Fibroblast of skin of left biceps (primary cell): ENCODE measurements at places on chromosomes 1 and 21.

DNA sequence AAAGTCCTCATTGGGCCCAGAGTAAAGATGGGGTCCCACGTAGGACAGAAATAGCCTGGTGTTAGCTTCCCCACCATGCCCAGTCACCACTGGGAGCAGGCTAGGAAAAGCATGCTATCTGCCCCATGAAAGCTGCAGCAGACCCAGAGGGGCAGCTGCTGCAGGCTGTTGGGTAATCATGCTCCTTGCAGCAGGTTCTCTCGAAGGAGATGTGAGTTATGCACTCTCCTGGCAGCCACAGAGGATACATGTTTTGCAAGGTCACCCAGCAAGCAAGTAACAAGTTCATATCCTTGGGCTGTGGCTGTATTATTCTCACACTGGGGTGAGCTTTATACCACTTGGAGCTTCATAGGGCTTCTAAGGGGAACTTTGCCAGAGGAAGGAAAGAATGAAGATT lies 9.1 kb upstream of the HEYL start:
- no peak for DNase-seq

DNA sequence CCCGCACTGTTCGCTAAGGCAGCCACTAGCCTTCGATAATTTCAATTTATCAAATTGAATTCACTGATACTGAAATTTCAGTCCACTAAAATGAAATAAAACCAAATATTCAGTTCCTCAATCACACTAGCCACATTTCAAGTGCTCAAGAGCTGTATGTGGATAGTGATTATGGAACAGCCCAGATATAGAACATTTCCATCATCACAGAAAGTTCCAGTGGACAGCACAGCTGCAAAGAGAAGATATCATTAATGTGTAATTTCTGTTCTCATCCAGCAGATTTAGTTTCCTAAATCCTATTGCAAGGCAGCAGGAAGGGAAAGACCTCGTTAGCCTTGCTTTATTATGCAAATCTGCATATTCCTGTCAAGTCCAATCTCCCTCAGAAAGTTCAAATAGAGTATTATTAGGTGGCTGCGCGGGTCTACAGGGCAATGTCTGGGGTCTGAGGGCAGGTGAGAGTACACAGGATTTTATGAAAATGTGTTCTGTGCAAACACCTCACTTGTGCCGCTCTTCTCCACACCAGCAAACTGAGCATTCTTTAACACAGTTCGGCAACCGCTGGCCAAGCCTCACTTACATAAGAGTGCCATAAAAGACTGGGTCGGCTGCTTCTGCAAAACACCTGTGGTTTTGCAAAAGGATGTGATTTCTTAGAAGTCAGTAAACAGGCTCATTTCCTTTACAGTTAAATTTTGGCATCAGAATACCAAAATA lies 22.4 kb downstream of the CAPZB start:
- DNase-seq = no peak

- DNase-seq = no peak
Measured at GRCh38 chr21:36733857-36734256, 34.9 kb downstream of the SIM2 start.

DNA sequence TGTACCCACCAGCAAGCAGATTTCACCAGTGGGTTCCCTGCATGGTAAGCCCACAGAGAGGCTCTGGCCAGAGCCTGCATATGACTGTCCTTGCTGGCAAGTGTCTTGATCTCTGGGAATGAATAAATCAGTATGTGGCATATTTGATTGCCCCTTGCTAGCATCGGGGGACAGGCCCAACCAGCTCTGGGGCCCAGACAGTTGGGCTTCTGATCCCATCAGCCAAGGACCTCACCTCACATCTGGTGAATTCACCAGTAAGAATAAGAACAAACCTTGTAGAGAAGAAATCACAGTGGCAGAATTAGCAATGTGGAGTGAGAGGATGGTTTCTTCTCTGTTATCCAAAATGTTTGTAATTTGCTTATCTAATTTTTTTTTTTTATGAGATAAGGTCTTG lies 15.9 kb downstream of the SLC1A7 start:
- DNase-seq = no peak
